ENCODE measurements at places on chromosomes 5 and 9. TPM values are rescaled to one million over a fixed set of nuclear protein-coding genes. Genes with fewer than 3 reads are reported as not detected.

Gene FRMD3
- 0.89 TPM for total RNA-seq

- DNase-seq: no peak
Observed at GRCh38 chr9:117278471-117279035, 136.3 kb downstream of the ASTN2 start.

GRCh38 chr9:137438591-137439157, 2.5 kb downstream of the ENTPD8 start:
- no peak for DNase-seq

Gene GRM6
- 0.05 TPM for total RNA-seq

- no peak for DNase-seq
Observed at GRCh38 chr5:149376104-149376503, 3.0 kb downstream of the IL17B start.

- DNase-seq: no peak
Observed at GRCh38 chr9:78253285-78253684, 17.4 kb downstream of the CEP78 start.

- no peak for DNase-seq
Observed at GRCh38 chr9:73824671-73825070, 672.5 kb upstream of the RORB start.

- no peak for DNase-seq
Observed at GRCh38 chr9:33453999-33454660, 6.7 kb upstream of the AQP3 start.

DNA sequence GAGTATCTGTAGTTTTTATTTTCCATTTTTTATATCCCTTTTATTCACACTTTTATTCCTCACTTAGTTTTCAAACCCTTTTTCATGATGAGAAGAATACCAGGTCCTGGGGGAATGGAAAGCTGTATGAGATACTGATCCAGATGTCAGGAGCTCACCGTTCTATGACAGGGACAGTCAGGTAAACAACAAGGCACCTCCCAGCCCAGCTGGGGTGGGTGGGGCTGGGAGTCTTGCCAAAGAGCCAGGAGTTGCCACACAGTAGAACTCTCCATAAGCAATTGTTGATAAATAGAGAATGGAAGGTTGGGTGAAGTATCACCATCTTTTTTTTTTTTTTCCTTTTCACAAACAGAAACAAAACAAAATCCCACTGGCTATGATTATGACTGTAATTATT, 225.8 kb downstream of the NSG2 start:
- DNase-seq: no peak

GRCh38 chr9:87592554-87593358, 95.1 kb downstream of the DAPK1 start:
- DNase-seq: no peak

Gene NDST1
- total RNA-seq: 61.5 TPM

- no peak for DNase-seq
Observed at GRCh38 chr9:113350937-113351336, 1.6 kb downstream of the BSPRY start.

GRCh38 chr5:74596927-74597326, 43.6 kb downstream of the ENC1 start:
- peak; percentile 25 for DNase-seq

Gene ZMAT2
- 50.3 TPM for total RNA-seq

Gene TMEFF1
- total RNA-seq: 66.5 TPM

DNA sequence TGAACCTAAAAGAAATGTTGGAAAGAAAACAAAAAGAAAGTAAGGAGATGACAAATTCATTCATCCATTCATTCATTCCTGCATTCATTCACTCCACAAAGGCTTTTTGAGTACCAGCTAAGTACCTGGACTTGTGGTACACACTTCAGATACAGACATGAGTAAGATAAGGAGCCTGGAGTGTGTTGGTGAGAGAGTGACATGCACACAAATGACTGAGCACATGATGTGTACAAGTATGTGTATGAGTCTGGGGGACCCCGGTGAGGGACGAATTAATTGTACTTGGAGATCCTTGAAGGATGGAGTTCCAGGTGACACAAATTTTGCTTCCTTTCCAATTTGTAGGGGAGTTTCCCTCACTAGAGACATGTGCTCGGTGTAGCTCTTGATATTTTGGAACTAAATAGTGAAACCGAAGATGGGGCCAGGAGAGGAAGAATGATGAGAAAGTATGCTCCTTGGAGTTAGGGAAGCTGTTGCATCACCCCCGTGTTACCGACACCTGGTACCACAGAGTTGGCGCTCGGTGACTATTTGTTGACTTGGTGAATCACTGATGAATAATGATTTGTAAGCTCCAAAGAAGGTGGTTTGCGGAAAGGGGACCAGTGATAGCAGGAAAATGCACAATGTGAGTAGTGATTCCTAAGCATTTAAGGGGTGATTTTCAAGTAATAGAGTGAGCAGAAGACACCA, 509.8 kb downstream of the CCDC171 start:
- no peak for DNase-seq

Gene GGTA1
- not detected for total RNA-seq

Gene DAB2
- total RNA-seq: 3.9 TPM

DNA sequence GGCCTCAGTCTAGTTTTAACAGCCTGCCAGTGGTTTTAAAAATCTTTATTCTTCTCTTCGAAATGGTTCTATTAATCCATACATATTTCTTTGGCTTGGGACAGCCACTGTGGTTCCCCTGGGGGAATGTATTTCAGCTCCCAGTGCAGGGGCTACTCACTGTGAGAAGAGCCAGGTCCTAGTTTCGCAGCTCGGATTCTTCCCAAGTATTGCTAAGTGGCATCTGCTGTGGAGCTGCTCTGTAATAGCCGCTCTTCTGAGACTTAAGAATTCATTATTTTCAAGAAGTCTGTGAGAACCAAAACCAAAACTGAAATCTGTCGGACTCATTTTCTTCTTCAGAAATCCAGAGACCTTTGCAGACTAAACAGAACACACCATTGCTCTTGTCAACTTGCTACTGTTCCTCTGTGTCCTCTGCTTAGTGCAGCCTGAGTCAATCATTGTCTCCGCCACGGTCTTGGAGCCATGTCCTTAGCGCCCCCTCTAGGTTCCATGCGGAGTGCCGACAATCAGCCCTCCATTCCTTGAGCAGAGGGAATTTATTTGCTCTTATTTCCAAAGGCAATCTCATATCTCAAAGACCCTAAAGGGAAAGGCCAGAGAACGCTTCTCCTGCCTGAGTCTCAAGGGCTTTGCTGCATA, 478.2 kb downstream of the SPATA31D1 start:
- DNase-seq: peak; percentile 81

Gene FAM170A
- not detected for total RNA-seq

DNA sequence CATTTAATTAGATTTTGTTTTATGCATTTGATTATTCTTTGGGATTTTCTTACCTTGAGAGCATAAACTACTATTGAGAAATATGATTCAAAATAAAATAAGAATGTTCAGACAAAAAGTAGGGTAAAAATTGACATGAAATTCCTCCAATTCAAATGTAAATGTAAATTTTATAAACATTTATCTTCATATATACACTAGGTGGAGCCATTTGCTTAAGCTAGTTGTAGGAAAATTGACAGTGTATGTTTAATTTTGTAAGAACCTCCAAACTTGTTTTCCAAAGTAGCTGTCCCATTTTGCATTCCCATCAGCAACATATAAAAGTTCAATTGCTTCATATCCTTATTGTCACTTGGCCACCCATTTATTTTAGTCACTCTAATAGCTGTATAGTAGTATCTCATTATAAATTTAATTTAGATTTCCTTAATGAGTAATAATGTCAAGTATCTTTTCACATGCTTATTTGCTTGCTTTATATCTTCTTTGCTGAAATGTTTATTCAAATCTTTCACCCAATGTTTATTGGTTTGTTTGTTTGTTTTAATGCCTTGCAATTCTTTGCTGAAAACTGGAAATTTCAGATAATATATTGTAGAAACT, 37.6 kb upstream of the SLCO6A1 start:
- DNase-seq: no peak

Gene PFN3
- total RNA-seq: 0.48 TPM

- no peak for DNase-seq
Observed at GRCh38 chr9:3719286-3719685, 193.5 kb upstream of the RFX3 start.

- no peak for DNase-seq
Observed at GRCh38 chr5:7878381-7878873, 9.5 kb downstream of the MTRR start.

GRCh38 chr5:154937186-154937717, 759 bp downstream of the GEMIN5 start:
- DNase-seq: no peak

All from WTC11 (cell line).